ENCODE measurements at places on chromosomes 6 and 20.

- DNase-seq, result no peak
Observed at GRCh38 chr6:118606858-118607257, 44.5 kb downstream of the CEP85L start.

DNA sequence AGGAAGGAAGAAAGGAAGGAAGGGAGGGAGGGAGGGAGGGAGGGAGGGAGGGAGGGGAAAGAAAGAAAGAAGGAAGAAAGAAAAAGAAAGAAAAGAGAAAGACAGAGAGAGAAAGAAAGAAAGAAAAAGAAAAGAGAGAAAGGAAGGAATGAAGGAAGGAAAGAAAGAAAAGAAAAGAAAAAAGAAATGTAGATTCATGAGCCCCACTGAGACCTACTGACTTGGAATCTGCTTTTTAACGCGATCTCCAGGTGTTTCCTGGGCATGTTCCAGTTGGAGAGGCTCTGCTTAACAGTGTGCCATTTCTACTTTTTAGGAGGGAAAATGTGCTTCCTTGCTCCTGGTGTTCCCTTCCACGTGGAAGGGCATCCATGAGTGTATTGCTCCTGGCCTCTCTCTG lies 16.4 kb downstream of the DEFB132 start:
- no peak for DNase-seq

DNA sequence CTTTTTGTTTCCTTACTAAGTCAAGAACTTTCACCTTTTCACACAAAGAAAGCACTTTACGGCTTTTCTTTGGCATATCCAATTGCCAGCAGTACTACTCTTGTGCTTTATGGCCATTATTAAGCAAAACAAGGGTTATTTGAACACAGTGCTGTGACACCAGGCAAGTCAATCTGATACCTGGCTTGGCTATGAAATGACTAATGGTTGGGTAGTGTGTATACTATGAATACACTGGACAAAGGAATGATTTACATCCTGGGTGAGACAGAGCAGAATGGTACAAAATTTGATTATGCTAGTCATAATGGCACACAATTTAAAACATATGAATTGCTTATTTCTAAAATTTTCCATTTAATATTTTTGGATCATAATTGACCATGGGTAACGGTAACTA lies 22.1 kb upstream of the ADGRF1 start:
- DNase-seq, result no peak

DNA sequence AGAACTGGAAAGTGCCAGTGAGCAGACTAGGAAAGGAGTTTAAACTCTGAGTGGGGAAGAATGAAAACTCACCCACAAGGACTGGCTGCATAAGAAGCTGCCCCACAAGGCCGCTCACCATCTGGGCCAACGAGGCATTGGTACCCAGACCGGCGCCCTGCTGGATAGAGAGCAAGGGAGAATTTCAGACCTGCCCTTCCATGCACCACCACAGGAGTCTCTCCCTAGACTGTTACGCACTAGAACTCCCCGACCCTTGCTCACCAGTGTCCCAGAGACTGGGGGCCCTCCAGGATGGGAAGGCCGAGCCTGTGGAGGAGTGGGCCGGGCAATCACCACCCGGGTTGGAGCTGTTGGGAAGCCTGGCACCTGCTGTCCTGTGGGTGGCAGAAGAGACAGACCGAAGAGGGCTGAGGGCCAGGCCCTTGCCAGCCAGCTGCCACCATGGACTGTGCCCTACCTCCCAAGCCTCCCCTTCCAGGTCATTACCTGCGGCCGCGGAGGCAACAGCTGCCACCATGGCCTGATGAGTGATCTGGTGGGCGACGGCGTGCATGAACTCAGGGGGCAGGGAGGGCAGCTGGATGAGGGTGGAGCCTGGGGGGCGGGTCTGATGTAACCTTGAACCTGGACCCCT lies 8.5 kb downstream of the BAG6 start:
- no peak for DNase-seq

DNA sequence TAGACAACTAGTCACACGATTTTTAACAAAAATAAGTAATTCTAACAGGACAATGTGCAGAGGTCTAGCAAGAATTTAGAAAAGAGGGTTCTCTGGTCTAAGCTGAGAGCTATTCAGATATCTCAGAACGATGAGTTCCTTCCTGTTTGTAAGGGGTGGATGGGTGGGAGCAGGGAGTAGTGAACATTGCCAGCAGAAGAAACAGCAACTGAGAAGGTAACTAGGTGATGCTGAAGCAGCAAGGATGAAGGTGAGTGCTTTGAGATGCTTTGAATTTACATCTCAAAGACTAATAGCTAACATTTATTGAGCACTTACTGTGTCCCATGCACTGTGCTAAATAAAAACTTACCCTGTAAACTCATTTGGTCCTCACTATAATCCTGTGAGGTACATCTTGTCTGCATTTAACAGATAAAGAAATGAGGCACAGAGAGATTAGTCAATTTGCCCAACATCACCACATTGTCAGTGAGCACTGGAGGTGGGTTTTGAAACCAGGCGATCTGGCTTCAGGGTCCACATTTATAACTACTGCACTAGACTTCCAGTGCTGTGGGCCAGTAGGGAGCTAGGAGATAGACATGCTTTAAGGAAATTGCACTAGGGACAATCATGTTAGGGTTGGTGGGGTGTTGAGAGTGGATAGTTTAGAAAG lies 15.7 kb downstream of the BRD2 start:
- no peak for DNase-seq

DNA sequence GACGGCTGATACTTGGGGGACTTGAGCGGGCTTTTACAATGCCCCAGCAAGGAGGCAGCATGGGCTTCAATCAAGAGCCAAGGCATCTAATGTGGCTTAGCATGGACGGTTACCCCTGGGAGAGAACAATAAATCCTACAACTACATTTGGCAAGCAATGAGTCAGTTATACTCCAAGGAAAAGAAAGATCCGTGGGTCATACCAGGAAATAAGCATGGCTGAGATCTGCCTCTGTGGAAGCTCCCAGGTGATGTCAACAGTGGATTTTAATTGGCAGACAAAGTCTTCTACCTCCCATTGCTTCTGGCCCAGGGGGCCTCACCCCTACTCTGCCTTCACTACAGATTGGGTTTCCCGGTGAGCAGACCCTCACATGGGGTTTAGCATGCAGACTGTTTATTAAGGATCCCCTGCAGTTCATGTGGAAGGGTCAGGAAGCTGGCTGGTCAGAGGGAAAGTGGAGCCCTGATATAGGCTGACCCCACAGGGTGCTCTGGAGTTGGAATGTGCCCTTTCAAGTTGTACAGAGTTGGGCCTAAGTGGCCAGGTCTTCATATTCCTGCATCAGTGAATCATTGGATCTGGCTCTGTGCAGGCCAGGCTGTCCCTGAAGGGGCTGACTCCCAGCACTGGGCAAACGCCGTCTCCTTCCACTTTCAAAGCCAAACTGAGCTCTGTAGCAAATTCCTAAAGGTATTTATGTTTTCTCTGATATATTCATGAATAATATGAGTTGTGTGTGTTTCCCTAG lies 91.3 kb upstream of the GGTLC1 start:
- DNase-seq, result no peak

DNA sequence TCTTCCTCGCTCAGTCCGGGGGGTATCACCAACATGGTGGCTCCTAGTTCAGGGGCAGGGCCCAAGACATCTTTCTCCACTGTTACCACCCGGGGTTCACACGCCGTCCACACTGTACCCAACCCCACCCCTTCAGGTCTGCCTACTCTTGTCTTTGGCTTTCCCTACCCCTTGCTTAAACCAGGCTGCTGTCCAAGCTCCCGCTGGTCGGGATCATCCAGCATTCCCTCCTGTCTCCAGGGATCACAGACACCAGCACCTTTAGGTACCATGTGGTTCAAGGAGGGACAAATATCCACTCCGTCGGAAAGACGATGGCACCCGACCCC lies 395 bp downstream of the NELFE start:
- no peak for DNase-seq

- no peak for DNase-seq
Observed at GRCh38 chr6:44254191-44255104, 2.9 kb downstream of the SLC35B2 start.

GRCh38 chr6:54094786-54095185 lies 16.5 kb upstream of the MLIP start:
- no peak for DNase-seq

DNA sequence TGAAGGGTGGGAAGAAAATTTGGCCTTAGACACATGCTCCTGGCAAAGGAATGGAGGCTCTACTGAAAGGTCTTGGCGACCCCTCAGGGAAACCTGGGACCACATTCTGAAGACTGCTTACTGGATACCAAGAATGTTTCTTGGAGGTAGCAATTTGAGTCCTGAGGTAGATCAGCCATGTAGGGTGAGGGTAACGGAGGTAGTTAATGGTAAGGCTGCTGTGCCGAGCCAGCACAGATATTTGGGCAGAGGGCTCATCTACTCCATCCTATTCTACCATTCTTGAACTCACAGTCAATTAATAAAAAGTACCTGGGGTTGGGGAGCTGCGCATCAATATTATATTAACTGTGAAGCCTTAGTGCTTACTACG lies 401 bp upstream of the PHF3 start:
- DNase-seq, result no peak
